ENCODE measurements at places on chromosomes 12 and 14.

DNA sequence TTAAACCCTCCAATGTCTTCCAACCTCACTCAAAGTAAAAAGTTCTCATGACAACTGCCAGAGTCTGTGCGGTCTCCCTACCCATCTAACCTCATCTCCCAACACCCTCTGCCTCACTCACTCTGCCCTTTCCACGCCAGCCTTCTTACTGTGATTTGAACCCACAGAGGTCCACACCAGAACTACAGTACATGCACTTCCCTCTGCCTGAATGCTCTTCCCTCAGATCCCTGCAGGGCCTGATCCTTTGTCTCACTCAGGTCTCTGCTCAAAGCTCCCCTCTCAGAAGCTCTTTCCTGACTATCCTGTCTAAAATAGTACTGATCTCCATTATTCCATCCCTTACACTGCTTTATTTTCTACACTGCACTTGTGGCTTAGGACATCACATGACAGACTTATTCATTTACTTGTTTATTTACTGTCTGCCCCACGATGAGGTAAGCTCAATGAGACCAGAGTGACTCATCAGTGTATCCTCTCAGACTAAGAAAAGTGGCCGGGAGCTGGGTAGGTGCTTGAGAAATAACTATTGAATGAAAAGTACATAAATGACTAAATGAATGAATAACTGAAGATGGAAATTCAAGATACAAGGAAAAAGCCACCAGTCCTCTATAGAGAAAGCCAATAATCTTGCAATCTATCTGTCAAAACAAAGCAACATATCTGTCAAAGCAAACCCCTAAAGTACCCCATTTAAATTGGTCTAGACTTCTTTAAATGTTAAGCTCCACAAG, 17.1 kb downstream of the POMT2 start:
- DNase-seq: no peak

DNA sequence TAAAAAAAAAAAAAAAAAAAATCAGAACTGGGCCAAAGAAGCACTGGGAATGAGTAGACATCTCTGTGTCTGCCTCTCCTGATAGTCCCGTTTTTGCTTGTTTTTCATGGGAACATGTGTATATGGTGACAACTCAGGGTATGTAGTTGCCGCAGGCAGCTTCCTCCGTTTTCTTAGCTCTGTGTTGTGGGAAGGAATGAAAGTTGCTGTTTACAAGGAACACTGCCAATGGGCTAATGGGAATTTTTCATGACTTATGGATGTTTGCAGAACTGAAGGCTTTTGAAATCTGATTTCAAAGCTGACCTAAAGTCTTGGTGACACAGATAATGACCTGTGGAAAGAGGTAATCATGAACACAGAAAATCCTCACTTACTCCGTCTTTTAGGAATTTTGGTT, 146.4 kb upstream of the BTG1 start:
- DNase-seq: no peak

DNA sequence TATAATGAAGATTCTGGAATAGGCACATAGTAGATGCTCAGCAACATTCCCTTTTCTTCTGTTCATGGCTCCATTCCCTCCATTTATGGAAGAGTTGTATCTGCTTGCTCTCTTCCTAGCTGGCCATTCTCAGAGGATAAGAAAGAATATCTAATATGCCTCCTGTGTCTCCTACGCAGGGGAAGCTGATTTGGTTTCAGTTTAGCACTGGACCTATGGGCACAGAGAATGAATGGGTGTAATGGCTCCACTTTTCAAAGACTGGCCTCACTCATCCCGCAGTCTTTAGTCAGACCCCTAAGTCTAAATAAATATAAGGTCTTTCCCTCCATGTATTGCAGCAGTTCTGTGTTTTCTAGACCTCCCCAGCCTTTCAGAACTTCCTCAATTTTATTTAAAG, 2.0 kb downstream of the PKP2 start:
- peak; percentile 65 for DNase-seq

DNA sequence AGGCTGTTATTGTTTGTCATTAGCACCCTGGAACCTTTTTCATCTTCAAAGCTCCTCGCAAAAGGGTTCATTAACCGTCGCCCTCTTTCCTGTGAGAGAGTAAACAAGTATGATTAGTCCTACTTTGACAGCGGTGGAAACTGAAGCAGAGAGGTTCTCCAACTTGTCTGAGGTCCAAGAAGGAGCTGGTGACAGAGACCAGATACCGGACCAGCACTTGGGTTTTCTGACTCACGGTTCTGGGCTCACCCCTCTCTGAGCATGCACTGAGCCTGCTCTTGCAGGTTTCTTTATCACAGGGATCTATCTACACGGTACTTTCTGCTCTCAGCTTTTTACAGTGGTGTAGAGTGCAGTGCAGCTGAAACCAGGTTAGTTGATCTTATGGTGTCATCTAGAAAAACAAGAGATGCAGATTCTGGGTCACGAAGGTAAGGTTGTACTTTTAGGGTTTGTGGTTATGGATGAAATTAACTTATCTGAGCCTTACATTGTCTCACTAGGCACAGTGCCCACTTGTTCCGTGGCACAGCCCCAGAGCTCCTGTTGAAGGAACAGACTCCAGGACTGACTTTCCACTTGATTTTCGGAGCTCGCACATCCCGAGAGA, 62.1 kb downstream of the PPP2R5C start:
- no peak for DNase-seq

GRCh38 chr12:125634813-125635212, 569.6 kb downstream of the AACS start:
- DNase-seq: no peak

DNA sequence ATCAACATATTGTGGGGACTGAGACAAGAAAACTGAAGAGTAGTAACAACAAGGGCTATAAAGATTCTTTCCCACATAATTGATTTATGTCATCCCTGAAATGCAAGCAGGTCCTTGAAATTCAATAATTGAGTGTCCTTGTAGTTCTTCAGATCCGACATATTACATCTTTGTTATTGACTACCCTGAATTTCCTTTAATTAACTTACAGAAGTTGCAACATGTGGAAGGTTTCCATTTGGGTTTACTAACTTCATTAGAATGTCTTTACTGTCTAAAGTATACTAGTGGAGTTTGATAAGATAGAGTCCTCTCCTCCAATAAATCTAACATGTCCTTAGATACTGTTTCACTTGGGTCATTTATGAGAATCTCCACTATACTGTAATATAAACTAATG, 951.8 kb downstream of the SLC6A15 start:
- no peak for DNase-seq

DNA sequence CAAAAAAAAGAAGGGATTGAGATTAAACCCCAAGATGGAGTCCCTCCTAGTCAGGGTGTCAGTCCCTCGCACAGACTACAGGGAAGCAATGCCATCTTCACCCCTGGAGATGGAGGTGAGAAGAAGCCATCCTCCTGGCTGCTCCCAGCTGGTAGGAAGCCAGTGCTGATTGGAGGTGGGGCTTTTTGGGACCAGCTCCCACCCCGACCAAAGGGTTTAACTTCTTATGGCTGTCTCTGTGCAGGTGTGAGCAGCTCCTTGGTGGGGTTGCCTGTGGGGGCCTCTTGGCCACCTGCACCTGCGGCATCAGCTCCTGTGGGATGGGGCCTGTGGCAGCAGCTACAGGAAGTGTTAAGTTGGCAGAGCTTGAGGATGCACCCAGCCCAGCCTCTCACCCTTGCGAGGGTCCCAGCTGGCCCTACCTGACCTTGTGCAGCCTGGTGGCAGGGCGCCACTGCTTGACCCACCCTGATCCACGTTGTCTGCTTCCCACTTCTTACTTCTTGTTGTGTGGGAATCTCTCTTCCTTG, 3.8 kb upstream of the KRT86 start:
- DNase-seq: no peak

GRCh38 chr12:54259194-54260011, 20.5 kb downstream of the CBX5 start:
- no peak for DNase-seq

- no peak for DNase-seq
These were observed 82.8 kb upstream of the SINHCAF start for GRCh38 chr12:31408763-31409162.

GRCh38 chr14:21109377-21110138, 8.7 kb downstream of the TMEM253 start:
- DNase-seq: no peak

DNA sequence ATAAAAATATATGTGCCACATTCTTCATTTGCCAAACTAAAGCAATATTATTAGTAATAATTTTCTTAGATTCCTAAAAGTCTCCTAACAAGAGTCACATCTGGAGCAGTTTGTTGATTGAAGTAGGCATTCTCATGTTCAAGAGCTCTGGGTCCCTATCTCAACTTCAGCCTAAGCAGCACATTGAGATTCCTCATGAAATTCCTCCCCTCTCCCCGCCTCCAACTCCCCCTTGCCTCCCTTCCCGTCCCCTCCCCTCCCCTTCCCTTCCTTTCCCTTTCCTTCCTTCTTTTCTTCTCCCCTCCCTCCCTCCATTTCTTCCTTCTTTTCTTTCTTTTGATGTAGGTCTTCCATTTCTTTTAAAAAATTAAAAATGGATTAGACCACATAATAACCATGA, 48.7 kb upstream of the NAV3 start:
- no peak for DNase-seq

DNA sequence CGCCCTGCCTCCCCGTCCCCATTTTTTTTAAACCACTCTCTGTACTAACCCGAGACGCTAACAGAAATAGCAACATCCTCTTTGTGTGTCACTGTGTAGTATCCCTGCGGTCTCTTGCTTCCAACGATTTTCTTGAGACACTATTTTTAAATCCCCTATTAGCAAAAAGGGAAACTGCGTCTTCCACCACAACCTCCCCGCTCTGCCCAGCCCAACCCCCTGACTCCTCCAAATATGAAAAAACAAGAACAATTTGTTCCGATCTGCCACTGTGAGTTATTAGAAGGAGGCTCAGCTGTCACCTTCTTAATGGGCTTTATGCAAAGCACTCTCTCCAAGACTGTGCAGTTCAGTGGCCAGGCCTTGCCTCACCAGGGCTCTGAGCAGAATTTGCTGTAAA, 76.3 kb downstream of the MAP1LC3B2 start:
- DNase-seq: no peak

- DNase-seq: no peak
These were observed 405.7 kb downstream of the TRHDE start for GRCh38 chr12:72677846-72678245.

GRCh38 chr12:5511256-5511643, 79.3 kb downstream of the NTF3 start:
- DNase-seq: no peak

GRCh38 chr14:99687284-99688209, 3.4 kb downstream of the CYP46A1 start:
- DNase-seq: peak; percentile 19

DNA sequence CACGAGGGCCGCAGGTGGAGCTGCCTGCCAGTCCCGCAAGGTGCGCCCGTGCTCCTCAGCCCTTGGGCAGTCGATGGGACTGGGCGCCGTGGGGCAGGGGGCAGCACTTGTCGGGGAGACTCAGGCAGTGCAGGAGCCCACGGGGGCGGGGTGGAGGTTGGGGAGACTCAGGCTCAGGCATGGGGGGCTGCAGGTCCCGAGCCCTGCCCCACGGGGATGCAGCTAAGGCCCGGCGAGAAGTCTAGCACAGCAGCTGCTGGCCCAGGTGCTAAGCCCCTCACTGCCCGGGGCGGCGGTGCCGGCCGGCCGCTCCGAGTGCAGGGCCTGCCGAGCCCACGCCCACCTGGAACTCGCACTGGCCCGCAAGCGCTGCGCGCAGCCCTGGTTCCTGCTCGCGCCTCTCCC, 39.2 kb upstream of the P2RX7 start:
- DNase-seq: no peak

GRCh38 chr14:24069411-24069735, 2.0 kb upstream of the CPNE6 start:
- DNase-seq: no peak

GRCh38 chr14:50303744-50304471, 8.1 kb downstream of the L2HGDH start:
- DNase-seq: no peak

- DNase-seq: no peak
These were observed 83.8 kb downstream of the SRGAP1 start for GRCh38 chr12:63928305-63928704.

DNA sequence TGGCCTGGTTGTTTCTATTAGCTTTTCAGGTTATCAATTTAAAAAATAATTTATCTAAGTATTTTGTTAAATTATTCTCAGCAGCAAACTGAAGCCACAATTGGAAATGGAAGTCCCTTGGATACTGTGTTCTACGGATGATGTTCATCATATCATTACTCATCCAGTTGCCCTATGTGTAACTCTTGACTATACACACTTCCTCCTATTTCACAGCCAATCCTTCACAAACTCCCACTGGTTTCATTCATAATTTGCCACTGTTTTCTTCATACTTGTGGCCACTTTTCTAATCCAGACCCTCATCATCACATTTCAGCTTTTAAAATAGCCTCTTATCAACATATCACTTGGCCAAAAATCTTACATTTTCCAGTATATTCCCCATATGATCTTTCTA, 84.0 kb downstream of the CATSPERB start:
- DNase-seq: no peak
